ENCODE measurements at places on chromosomes 2 and 18.

DNA sequence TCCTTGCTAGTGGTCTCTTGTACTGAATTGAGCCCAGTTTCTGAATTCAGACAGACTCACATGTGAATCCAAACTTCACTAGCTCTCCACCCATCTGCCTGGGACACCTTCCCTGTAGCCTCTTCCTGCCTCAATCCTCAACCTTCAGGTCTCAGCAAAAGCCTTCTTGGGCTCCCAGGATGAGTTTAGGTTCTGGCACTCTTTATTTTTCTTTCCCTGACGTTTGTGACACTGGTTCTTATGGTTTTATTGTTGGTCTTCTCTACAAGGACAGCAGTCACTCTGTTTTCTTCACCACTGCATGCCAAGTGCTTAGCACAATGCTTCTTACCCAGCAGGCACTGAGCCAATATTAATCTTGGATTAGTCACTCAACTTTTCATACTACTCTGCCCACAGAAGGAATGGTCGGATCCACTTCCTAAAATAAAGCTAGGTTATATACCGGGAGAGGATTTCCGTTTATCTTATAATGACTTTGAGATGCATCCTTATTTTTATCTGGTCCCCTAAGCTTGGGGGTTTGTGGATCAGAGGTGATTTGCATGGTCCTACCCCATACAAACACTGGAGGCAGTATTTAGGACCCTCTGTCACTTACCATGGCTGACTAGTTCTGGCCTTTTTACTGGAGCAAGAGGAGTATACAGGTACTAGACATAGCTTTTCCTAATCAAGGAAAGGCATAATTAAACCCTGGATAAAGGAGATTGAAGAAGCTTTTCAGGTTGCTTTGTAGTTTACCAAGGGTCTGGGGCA, 186.3 kb downstream of the MYCN start:
- no peak for DNase-seq

DNA sequence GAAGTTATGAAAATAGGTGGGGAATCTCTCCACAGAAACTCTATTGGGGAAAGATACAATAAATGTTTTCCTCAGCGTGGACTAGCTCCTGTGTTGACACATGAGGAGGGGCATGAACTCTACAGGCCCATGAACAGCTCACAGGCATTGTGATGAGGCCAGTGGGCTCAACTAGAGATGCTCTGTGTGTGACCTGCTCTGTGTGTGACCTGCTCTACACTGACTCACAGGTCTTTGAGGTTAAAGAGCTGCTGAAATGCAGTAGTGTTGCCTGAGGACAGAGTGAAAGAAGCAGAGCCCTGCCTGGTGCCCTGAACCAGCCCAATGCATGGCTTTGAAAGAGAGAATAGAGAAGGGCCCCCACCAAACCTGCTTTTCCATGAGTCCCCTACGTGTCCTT, 117.6 kb downstream of the MCFD2 start:
- DNase-seq = no peak

- no peak for DNase-seq
Measured at GRCh38 chr2:102258025-102258385, 53.4 kb upstream of the IL1RL1 start.

- no peak for DNase-seq
Measured at GRCh38 chr2:126889496-126890135, 9.1 kb upstream of the TEX51 start.

DNA sequence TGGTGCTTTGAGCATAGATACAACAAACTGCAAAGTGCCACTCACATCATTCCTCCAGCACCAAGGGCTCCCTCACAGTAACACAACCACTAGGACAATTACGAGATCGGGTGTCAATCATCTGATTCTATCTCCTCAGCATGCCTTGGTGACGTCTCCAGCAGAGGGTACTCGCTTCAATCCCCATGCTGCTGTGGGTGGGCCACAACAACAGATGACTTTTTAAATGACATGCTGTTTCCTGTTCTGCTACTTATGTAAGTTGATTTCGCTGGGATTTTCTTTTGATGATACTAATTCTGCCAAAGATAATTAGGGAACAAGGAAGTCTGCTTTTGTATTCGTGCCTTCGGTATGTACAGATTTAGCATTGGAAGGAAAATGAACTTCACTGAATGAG, 1113.0 kb downstream of the BCL11A start:
- no peak for DNase-seq

DNA sequence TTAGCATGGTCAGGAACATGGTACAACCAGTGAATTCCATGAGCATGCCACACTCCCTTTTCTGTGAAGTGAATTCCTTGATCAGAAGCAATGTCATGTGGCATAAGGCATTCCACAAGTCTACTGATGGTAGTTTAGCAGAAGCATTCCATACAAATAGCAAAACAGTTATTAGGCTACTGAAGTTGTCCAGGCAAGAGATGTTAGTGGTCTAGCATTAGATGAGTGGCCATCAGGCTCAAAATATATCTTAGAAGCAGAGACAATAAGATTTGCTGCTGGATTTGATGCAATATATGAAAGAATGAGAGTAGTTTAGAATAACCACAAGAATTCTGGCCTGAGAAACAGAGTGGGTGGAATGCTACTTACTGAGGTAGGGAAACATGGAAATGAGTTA, 355.3 kb upstream of the NRXN1 start:
- DNase-seq = no peak

GRCh38 chr2:159867567-159868361, 69.8 kb upstream of the CD302 start:
- peak; percentile 74 for DNase-seq

DNA sequence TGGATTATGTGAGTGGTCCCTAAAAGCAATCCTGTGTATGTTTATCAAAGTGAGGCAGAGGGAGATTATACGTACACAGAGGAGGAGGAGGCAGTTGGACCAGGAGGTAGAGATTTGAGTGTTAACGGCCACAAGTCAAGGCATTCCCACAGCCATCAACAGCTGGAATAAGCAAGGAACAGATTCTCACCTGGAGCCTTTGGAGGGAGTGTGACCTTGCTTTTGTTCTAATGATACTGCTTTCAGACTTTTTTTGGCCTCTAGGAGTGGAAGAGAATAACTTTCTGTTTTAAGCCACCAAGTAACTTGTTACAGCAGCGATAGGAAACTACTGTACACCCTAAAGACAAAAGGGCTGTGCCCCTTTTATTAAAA, 18.1 kb downstream of the LCLAT1 start:
- no peak for DNase-seq

- no peak for DNase-seq
Measured at GRCh38 chr2:230798769-230799399, 65.9 kb upstream of the ITM2C start.

GRCh38 chr18:66136039-66136438, 385.2 kb downstream of the CDH7 start:
- no peak for DNase-seq

DNA sequence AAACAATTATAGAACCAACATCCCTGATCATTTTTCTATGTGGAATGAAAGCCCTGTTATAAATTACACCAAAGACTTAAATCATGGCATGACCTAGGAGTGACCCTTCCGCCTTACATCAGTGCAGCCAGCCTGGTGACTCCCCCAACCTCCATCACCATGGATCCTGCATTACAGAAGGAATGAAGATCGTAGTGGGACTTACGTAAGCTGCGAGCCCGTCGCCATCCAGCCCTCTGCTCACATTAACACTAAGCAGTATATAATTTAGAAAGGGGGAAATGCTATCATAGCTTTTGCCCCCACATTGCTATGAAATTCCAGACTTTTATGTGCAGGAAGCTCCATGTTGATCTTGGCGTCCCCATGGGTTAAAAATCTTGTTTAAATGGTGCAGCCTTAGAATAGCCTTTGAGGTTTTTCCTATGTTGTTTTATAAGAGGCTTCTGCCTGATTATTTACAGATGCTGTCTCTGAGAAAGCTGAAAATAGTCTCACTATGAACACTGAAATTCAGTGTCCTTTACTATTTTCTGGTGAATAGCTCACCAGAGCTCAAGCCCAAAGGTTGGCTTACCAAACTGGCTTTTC, 76.3 kb downstream of the COLEC12 start:
- DNase-seq = no peak

- DNase-seq = no peak
Measured at GRCh38 chr2:55916473-55917049, 7.0 kb downstream of the EFEMP1 start.

DNA sequence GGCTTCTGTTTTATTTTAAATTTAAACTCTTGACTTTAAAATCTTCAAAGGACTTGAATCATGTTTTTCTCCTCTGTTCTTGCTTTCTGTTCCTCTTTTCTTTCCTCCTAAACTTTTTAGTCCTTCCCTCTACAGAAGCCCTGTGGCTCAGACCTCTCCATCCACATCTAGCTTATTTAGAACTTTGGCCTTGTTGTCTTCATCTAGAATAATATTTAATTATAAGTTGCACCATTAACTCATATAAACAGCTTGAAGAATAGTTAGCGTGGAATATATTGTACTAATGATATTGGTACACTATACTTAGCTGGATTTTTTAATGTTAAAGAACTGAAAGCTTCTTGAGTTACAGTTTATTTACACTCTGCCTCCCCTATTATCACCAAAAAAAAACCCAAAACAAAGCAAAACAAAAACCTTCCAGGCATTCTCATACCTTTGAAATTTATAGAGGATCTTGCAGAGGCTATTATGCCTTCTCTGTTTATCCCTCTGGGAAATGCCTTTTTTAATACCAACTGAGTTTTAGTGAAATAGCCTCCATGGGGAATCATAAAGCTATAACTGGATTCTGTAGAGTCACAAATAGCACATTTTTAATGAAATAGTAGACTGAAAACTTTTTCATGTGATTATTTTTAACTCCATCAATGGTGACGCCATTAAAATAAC, 9.2 kb upstream of the CCDC141 start:
- no peak for DNase-seq

DNA sequence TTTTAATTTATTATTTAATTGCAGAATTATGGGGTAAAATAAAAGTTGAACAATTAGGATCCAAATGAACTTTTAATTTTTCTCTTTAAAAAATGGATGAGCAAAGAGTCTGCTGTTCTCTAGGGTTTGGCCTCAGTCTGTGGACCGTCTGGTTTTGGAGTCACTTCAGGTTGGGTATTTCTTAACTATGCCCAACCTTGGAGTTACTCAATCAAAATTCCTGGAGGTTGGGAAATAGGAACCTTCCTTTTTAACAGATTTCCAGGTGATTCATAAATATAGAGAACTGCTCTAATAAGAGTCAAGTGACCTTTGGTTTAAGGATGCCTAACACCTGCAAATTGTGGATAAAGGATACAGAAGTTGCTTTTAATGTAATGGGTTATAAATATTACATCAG, 241.5 kb upstream of the GCFC2 start:
- no peak for DNase-seq

DNA sequence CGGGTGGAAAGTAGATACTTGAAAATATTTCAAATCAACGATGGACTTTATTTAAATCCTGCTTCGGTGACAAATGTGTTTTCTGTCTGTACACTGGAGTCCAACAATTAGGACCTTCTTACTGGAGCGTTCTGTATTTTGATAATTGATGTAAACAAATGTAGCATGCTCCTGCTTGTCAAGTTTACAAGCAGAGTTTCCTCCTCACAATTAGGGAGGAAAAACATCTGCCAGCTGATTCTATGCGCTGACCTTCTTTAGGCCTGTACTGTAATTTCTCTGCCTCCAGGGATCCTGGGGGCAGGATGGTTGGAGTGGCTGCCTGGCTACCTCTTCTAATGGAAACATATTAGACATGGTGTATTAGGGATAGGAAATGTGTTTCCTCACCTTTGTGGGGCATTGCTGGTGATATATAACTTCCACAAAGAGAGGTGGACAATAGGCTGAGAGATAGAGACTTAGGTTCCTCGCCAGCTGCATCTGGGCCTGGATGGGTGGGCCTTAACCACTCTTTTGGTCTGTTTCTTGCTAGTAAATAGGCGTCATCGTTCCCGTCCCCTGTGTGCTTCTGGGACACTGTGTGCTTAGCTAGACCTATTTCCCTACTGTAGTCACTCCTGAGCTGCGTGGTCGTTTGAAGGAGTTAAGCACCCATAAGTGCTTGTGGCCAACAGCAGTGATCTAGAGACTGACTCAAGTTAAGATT, 19.3 kb downstream of the GATA6 start:
- no peak for DNase-seq

DNA sequence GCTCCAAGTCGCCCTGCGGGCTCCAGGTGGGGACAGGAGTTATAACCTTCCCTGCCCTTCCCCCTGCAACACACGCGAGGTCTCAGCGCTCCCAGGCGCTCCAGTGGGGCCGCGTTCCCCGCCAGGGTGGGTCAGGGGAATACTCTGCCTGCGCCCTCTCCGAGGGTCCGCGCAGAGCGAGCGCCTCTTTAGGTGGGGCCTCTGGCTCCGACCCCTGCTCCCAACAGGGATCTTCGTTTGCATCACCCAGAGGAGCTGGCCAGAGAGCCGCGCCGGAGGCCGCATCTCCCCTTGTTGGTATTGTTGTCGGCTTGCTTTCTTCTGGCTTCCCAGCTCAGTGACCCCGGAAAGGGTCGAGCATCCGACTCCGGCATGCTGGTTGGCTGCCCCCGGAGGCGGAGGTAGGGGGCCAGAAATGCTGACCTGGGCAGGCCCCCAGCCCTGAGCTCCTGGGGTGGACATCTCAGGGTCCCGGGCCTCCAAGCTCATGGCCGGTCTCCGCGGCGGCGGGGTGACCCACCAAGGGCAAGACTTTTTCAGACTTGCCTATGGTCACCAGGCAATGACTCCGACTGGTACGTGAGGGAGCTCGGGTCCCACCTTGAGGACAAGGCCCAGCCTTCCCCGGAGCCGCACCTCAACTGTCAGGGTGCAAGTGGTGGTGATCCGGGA, 11.2 kb upstream of the EN1 start:
- DNase-seq = no peak

GRCh38 chr2:60416221-60417008, 137.0 kb downstream of the BCL11A start:
- DNase-seq = no peak

DNA sequence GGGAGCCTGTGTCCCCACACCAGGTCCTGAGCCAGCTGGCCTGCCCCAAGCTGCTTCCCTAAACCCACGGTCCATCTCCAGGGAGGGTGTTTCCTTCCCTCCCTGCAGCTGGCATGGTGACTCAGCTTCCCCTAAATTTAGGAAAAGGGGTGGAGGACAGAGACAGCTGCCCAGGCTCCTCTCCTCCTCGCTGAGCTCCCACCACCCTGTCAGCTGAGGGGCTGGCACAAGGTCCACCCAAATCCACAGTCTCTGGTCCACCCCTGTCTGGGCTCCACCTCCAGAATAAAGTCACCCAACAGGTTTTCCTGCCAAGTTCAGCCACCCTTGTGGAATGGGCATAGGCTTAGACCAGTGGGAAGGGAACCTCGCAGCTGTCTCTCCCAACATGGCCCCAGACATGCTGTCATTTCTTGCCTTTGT, 156.5 kb downstream of the TNS1 start:
- DNase-seq = no peak

GRCh38 chr2:234919711-234920110, 32.1 kb upstream of the SH3BP4 start:
- no peak for DNase-seq

- no peak for DNase-seq
Measured at GRCh38 chr2:1307670-1308069, 105.6 kb upstream of the TPO start.

GRCh38 chr2:158319269-158319668, 137.3 kb downstream of the CCDC148 start:
- no peak for DNase-seq
